ENCODE measurements at places on chromosomes 13 and 19.

DNA sequence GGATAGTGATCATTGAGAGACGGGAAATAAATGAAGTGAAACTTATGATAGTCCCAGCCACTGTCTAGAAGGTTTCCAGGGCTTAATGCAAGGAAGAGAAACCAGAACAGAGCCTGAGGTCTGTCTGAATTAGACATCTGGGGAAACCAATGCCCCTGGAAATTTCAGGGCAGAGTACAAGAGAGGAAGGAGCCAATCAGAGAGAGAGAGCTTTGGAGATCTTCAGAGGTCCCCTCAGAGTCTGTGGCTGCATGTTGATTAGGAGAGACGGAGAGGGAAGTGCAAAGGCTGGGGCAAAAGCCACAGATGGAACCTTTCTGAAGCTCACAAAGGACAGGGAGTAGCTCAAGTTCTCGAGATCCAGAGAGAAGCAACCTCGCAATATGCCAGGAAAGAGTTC, 378.0 kb downstream of the DNAJC15 start:
- DNase-seq: no peak

- DNase-seq: no peak
Measured at GRCh38 chr13:44106266-44107152, 226.8 kb downstream of the LACC1 start.

GRCh38 chr13:74708629-74709028, 574.4 kb upstream of the KLF12 start:
- DNase-seq: no peak

DNA sequence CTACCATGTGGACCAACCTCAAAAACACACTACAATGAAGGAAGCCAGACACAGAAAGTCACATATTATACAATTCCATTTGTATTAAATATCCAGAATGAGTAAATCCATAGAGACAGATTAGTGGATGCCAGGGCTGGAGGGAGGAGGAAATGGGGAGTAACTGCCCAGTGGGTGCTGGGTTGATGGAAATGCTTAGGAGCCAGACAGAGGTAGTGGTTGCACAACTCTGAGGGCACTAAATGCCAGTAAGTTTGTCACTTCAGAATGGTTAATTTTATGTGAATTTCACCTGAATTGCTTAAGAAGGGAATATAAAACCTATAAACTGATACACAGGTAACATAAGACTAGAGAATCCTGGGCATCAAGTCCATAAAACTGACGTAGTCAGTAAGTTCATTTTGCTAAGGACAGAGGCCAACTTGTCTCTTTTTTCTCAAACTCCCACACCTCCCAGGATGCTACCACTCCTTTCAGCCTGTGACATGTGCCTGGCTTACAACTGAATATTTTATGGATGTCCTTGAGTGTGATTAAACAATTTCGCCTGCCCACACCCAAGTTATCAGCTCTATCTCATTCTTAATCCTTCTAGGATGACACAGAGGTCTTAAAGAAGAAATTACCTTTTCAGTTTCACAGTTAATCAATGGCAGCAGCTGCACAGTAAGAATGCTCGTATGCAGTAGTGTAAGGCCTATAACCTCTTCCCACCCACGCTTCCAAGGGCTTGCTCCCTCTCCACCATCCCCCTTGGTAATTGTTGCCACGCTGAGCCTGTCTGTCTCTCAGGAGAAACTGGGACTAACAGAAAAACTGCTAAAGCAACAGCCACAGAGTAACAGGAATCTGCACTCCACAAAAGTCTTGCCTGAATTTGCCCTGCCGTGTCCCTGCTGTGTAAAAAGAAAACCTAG, 5.9 kb upstream of the MLNR start:
- no peak for DNase-seq

GRCh38 chr13:42255886-42256285, 16.1 kb upstream of the AKAP11 start:
- no peak for DNase-seq

DNA sequence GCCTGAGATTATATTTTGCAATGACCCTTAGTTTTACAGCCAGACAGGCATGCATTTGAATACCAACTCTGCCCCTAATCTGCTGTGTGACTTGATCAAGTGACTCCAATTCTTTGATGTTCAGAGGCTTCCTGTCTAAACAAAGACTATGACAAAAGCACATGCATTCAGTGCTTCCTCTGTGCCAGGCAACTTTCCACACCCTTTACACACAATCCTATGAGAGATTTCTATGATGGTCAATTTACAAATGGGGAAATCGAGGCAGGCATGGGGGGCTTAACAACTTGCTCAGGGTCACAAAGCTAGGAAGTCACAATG, 3.7 kb upstream of the LYPD3 start:
- no peak for DNase-seq

DNA sequence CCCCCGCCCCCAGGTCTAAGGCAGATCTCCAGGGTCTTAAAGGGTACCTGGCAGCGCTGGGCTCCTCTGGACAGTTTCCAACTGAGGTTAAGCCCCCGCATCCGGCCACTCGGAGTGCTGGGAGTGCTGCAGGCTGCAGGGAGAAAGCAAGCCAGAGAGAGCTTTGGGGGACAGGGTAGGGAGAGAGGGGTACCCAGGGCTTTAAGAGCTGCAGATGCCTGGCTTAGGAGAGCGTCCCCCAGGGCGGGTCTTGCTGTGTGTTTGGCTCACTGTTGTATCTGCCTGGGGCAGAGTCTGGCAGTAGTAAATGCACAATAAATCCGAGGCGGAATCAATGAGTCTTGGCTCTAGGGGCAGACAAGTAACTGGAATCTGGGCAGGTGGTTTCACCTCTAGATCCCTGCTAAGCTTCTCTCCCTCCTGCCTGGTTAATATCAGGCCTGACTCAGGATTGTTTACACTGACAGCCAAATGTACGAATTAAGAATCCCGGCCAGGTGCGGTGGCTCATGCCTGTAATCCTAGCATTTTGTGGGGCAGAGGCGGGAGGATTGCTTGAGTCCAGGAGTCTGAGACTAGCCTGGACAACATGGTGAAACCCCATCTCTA, 798 bp upstream of the COX6B2 start:
- no peak for DNase-seq

- DNase-seq: no peak
Measured at GRCh38 chr13:98315902-98316301, 138.8 kb upstream of the RNF113B start.

- no peak for DNase-seq
Measured at GRCh38 chr13:81988567-81988966, 1647.6 kb upstream of the SPRY2 start.

DNA sequence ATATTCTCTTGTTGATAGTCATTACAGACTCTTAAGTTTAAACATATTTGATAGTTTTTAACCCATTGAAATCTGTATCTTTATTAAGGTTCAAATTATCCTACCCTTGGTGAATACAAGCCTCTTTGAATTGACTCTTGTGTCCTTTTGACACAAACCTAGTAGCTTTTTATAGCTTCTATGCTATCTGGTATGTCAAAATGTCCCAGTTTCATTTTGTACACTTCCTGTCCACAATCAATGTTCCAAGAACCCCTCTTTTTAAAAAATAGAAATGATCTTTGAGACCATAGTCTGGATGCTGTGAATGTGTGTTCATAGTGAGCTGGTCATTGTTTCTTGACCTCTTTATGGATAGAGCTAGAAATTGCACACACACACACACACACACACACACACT, 39.2 kb upstream of the FGF14 start:
- DNase-seq: no peak

- no peak for DNase-seq
Measured at GRCh38 chr13:93620181-93620765, 393.7 kb downstream of the GPC6 start.

DNA sequence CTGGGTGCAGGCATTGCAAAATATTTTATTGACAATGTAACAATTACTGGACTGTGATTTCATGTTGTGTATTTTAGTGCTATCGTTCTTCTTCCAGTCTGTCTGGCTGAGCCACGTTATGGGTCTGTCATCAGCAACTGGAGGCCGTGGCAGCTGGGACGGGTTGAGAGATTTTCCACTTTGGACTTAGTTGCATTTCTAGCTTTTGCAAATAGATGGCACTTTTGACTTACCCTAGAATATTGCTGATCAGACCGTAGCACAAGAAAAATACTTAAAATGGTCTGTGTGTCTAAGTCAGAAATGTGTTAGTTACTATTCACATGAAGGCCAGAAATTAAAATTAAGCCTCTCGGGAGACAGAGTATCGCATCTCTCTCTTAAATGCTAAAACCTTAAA, 211.1 kb downstream of the TEX29 start:
- no peak for DNase-seq

- no peak for DNase-seq
Measured at GRCh38 chr13:44157606-44158005, 216.0 kb upstream of the SERP2 start.

- DNase-seq: no peak
Measured at GRCh38 chr13:41938918-41939317, 22.0 kb downstream of the VWA8 start.
